ENCODE measurements at places on chromosomes 4 and X.

- no peak for DNase-seq
Observed at GRCh38 chrX:38232079-38232686, 11.5 kb upstream of the SRPX start.

DNA sequence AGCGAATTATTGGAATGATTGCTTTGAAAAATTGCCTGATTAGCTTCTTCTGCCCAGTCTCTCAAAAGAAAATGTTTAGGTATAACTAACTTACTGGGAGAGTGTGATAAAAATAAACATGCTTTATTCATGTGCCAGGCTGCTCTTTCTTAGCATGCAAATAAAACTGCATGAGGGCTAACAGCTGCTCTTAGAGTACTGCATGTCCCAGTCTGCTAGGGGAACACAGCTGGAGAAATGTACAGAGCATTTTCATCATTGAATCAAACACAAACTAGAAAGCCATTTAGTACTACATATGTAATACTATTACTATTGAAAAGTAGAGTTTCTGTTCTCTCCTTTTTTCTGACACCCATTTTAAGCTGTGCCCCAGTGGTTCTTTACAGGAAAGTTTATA, 726.0 kb downstream of the GRID2 start:
- no peak for DNase-seq

DNA sequence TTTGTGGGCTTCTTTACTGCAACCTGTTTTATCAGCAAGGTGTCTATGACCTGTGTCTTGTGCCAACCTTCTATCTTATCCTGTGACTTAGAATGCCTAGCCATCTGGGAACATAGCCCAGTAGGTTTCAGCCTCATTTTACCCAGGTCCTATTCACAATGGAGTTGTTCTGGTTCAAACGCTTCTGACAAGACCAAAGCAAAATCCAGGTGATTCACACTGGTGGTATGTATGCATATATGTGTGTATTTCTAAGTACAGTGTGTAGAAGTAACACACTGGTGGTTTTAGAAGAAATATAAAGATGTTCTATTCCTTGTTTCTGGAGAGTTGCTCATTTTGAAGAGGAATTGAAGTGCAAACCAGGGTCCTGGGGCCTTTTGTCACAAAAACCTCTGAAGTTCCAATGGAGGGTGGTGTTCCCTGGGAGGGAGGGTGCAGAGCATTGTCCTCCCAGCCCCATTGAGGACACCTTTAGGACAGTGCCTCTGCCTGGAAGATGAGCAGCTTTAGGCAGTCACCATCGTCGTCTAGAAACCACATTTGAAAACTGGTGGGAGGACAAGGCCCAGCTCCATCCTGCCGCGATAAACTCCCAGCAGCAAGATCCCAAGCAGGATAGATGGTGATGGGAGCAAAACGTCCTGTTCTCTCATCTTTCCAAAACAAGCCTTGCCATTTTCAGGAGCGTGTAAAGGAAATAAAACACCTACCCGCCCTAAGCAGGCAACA, 191.4 kb downstream of the TSPAN5 start:
- no peak for DNase-seq

- DNase-seq, result no peak
Observed at GRCh38 chr4:1208266-1208961, 36.0 kb upstream of the SPON2 start.

- no peak for DNase-seq
Observed at GRCh38 chr4:183078634-183079033, 20.4 kb upstream of the WWC2 start.

- DNase-seq, result no peak
Observed at GRCh38 chrX:105098812-105099211, 121.7 kb downstream of the TEX13A start.

GRCh38 chr4:105236202-105236915, 89.7 kb downstream of the TET2 start:
- DNase-seq, result no peak
